Heart left ventricle (tissue), 16 donors: ENCODE measurements at places on chromosomes 7 and 10.
A peak's percentile ranks its signal among the peaks of the same experiment; 100 is the strongest.

- no peak overlapping the region for H3K27ac ChIP-seq
- no peaks in the 10 kb centered on the region for H3K27me3 ChIP-seq
- no peak overlapping the region for H3K4me3 ChIP-seq
Observed at GRCh38 chr10:130961506-130962239, 349.8 kb downstream of the TCERG1L start.

DNA sequence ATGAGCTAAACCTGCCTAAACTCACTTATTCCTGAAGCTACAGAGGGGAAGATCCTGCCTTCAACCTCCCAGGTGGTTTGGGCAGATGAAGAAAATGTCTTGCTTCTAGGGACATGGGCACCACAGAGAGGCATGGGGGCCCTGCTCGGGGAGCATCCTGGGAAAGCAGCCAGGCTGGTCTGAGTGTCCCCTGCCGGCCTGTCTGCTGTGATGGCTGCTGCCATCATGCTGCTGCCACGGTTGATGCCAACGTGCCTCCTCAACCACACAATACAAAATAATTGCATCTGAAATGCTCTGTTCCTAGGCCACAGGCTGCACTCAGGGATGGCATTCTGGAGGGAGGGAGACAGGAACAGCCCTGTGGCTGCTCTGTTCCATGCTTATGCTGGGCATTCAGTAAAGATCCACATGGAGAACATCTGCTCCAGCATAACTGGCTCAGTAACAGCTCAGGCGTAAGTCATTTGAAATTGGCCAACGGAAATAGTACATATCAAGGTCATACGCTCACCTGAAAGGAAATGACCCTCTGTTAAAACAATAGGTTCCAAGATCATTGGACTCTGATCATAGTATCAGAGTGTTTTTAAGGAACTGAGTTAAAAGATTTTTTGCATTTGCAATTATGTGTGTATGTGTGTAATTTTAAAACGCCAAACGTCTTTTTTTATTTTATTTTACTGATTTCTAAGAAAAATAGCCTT, 299.0 kb downstream of the TNS3 start:
- H3K4me3 ChIP-seq, result no peak overlapping the region
- no peak for DNase-seq
- peaks cover 91% of the 10 kb centered on the region for H3K36me3 ChIP-seq
- H3K27ac ChIP-seq, result no peak overlapping the region
- no peaks in the 10 kb centered on the region for H3K27me3 ChIP-seq

- H3K27ac ChIP-seq, result no peak overlapping the region
- H3K4me3 ChIP-seq, result no peak overlapping the region
- H3K4me1 ChIP-seq, result peaks cover 13% of the 10 kb centered on the region
- H3K36me3 ChIP-seq, result no peaks in the 10 kb centered on the region
Observed at GRCh38 chr7:148664324-148664723, 34.4 kb upstream of the CUL1 start.

DNA sequence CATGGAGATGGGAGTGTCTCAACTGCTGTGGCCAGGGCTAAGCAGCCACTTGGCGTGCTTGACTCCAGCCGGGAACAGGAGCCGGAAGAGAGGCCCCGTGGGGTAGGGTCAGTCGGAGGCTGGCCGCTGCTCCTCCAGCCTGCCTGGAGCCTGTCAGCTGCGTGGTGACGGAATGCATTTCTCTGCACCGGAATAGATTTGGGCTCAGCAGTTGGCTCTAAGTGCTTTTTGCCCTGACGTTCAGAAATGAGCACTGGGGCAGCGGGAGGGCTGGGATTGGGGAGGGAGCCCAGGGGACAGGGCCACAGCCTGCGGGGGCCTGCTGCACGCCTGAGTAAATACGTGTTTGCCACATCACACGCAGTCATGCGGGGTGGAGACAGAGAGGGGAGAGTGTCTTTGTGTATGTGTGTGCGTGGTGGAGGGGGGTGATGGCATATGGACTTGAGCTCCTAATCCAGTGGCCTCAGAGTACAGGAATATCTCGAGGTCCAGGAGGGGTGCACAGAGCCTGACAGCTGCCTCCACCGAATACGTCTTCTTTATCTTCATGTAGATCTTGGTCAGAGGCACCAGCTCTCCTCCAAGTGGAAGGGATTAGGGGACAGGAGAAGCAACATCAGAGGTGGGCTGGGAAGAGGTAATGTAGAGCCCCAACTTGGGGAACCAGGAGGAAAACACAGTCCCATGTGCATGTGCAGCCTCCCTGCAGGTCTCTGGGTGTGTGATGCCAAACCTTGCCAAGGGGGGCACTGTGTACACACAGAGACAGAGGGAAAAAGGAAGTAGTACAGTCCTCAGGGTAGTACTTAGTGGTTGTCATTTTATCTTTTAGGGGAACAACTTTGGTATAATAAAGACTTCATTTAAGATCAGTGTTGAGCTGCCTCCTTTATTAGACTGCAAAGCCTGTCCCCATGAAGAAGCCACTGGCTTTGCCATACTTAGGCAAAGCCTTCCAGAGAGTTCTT, 151.4 kb downstream of the CDH23 start:
- DNase-seq, result peak; percentile 84
- peak overlapping the region; percentile 71 for H3K27ac ChIP-seq
- no peaks in the 10 kb centered on the region for H3K36me3 ChIP-seq
- H3K4me3 ChIP-seq, result peak overlapping the region; percentile 7
- H3K27me3 ChIP-seq, result no peaks in the 10 kb centered on the region

DNA sequence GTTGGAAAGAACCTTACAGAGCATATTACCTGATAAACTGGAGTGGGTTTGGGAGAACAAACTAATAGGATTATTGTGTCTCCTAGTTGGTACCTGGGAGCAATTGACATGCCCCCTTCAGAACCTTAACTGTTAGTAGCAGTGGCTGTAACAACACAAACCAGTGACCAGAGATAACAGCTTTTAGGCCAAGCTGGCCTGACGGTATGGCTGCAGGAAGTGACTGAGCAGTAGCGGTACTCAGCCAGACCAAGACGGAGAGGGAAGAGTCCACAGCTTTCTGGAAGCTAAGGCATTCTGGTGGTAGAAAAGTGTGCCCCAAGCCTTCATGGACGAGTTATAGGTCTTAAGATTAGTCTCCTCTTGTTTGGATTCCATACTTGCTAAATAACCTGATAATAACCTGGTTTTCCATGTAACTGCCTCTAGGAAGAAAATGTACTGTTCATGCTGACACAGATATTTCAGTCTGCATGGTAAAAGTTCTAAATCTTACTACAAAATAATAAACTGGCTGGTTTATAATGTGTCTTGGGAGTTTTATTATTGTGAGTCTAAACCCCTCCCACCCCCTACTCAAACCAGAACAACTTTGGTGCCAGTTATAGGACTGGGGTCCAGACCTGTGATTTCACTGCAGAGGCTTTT, 11.3 kb downstream of the NOLC1 start:
- H3K27me3 ChIP-seq, result no peaks in the 10 kb centered on the region
- H3K27ac ChIP-seq, result no peak overlapping the region
- no peaks in the 10 kb centered on the region for H3K36me3 ChIP-seq
- H3K4me1 ChIP-seq, result no peaks in the 10 kb centered on the region
- no peak overlapping the region for H3K4me3 ChIP-seq
- no peak for DNase-seq

- peaks cover 29% of the 10 kb centered on the region for H3K36me3 ChIP-seq
- no peaks in the 10 kb centered on the region for H3K27me3 ChIP-seq
- DNase-seq, result no peak
Observed at GRCh38 chr10:33212061-33212748, 122.3 kb downstream of the NRP1 start.

DNA sequence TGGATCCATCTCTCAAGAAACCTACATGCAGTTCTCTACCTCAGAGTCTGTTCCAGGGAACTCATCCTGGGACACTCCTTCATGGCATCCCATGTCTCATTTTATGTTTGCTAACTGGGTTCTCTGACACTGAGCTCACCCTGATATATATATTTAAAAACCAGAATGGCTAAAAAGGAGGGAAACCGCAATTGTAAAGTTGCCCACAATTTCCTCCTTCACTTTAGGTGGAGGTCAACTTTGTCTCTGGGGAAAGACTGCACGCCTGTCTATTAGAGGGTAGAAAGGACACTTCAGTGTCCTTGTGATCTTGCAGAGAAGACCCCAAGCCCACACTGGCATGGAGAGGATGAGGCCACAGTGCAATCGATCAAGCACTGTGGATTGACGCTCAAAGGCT, 131.7 kb downstream of the TEX36 start:
- DNase-seq, result no peak
- H3K36me3 ChIP-seq, result no peaks in the 10 kb centered on the region
- no peak overlapping the region for H3K4me3 ChIP-seq
- peaks cover 3% of the 10 kb centered on the region for H3K27me3 ChIP-seq
- H3K4me1 ChIP-seq, result no peaks in the 10 kb centered on the region
- H3K27ac ChIP-seq, result no peak overlapping the region

DNA sequence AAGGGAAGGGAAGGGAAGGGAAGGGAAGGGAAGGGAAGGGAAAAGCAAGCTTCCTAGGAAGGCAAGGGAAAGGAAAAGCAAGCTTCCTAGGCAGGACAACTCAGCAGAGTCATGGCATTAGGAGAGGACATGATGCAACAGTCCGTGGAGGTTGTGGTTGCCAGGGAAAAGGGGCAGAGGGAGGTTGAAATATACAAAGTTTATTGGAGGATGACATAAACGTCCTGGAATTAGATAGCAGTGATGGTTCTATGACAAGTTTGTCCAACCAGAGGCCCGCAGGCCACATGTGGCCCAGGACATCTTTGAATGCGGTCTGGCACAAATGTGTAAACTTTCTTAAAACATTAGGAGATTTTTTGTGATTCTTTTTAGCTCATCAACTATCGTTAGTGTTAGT, 59.8 kb upstream of the OPN4 start:
- H3K4me3 ChIP-seq, result no peak overlapping the region
- H3K27me3 ChIP-seq, result no peaks in the 10 kb centered on the region
- no peaks in the 10 kb centered on the region for H3K36me3 ChIP-seq
- no peak for DNase-seq
- H3K4me1 ChIP-seq, result no peaks in the 10 kb centered on the region
- H3K27ac ChIP-seq, result no peak overlapping the region

- no peaks in the 10 kb centered on the region for H3K36me3 ChIP-seq
- no peak for DNase-seq
- H3K4me3 ChIP-seq, result no peak overlapping the region
- no peaks in the 10 kb centered on the region for H3K4me1 ChIP-seq
- no peak overlapping the region for H3K27ac ChIP-seq
Observed at GRCh38 chr10:123904834-123905409, 13.3 kb upstream of the CPXM2 start.

DNA sequence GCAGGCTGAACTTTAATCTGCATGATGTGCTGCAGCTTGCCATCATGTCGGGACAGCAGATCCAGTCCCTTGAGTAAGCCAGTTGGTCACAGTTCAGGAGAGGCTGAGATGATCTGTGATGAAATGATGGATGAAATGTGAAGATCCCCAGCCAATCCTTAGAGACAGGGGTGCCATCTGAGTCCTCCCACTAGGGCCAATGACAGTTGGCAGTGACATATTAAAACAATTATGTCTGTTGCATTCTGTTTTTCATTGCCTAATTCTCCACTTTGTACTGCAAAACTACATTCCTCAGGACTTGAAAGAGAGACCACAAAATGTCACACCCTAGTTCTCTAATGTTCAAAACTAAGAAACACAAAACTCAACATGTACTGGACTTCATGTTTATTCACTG, 66.3 kb upstream of the CAV2 start:
- no peak for DNase-seq
- H3K36me3 ChIP-seq, result no peaks in the 10 kb centered on the region
- H3K27ac ChIP-seq, result no peak overlapping the region
- no peaks in the 10 kb centered on the region for H3K27me3 ChIP-seq
- no peaks in the 10 kb centered on the region for H3K4me1 ChIP-seq
- H3K4me3 ChIP-seq, result no peak overlapping the region

GRCh38 chr7:117796889-117797288, 76.4 kb downstream of the CTTNBP2 start:
- H3K36me3 ChIP-seq, result peaks cover 3% of the 10 kb centered on the region
- H3K4me3 ChIP-seq, result no peak overlapping the region
- DNase-seq, result no peak

- H3K4me3 ChIP-seq, result no peak overlapping the region
- H3K27me3 ChIP-seq, result no peaks in the 10 kb centered on the region
- H3K36me3 ChIP-seq, result no peaks in the 10 kb centered on the region
- no peaks in the 10 kb centered on the region for H3K4me1 ChIP-seq
- DNase-seq, result peak; percentile 36
- H3K27ac ChIP-seq, result peak overlapping the region; percentile 25
Observed at GRCh38 chr7:18499407-18500177, 4.0 kb downstream of the HDAC9 start.

- H3K4me3 ChIP-seq, result peak overlapping the region; percentile 47
- peaks cover 36% of the 10 kb centered on the region for H3K27me3 ChIP-seq
- no peaks in the 10 kb centered on the region for H3K36me3 ChIP-seq
Observed at GRCh38 chr7:19117870-19118608, 603 bp upstream of the TWIST1 start.

GRCh38 chr10:11276449-11276990, 258.8 kb downstream of the CELF2 start:
- no peak overlapping the region for H3K4me3 ChIP-seq
- H3K27me3 ChIP-seq, result no peaks in the 10 kb centered on the region
- H3K36me3 ChIP-seq, result no peaks in the 10 kb centered on the region
- no peaks in the 10 kb centered on the region for H3K4me1 ChIP-seq
- no peak overlapping the region for H3K27ac ChIP-seq

- DNase-seq, result no peak
- no peak overlapping the region for H3K27ac ChIP-seq
- no peaks in the 10 kb centered on the region for H3K27me3 ChIP-seq
- H3K4me1 ChIP-seq, result no peaks in the 10 kb centered on the region
- H3K36me3 ChIP-seq, result no peaks in the 10 kb centered on the region
Observed at GRCh38 chr10:96814264-96814663, 17.8 kb upstream of the LCOR start.

DNA sequence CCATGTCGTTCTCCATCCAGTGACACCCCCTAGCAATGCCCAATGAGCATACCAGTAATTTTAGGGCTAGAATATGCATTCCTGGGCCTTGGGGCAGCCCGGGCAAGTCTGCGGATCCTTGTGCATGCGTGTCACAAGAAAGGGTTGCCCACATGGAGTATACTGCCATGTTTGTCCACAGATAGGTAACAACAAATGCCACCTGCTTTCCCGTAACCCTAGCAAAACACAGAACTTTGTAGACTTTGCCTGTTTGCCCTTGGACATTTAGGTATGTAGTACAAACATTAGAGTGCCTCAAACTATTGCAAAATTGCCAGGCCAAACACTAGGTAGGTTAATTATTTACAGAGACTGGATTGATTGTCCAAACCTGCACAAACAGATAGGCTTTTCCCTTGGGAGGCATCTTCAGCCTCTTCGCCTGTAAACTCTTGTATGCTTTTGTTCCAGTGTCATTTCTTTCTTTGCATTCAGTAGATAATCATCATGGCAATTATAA, 117.0 kb downstream of the ADCY1 start:
- no peak overlapping the region for H3K27ac ChIP-seq
- peaks cover 9% of the 10 kb centered on the region for H3K4me1 ChIP-seq
- H3K4me3 ChIP-seq, result no peak overlapping the region
- DNase-seq, result no peak
- no peaks in the 10 kb centered on the region for H3K36me3 ChIP-seq

DNA sequence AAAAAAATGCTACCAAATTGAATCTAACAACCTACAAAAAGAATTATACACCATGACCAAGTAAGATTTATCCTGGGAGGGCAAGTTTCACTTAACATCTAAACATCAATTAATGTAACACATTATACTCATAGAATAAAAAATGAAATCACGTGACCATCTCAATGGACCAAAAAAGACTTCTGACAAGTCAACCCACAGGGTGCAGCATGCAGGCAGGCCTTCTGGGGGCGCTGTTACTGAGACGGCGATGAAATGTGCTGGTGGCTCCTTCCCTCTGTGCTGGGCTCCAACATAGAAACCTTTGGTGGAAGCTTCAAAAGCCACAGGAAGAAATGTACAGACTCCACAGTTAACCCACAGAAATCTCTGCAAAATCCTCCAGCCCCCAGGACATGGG, 103.1 kb downstream of the INHBA start:
- H3K27ac ChIP-seq, result no peak overlapping the region
- no peaks in the 10 kb centered on the region for H3K36me3 ChIP-seq
- no peaks in the 10 kb centered on the region for H3K27me3 ChIP-seq
- H3K4me1 ChIP-seq, result no peaks in the 10 kb centered on the region
- no peak overlapping the region for H3K4me3 ChIP-seq
